Suppressor macrophage treated with lipopolysaccharide for 1 hour (primary cell): ENCODE measurements at places on chromosomes 16 and 17.

- no peak for DNase-seq
Observed at GRCh38 chr16:6897876-6898485, 434.7 kb upstream of the RBFOX1 start.

GRCh38 chr17:68390888-68391545 is 66.3 kb downstream of the WIPI1 start:
- no peak for DNase-seq

DNA sequence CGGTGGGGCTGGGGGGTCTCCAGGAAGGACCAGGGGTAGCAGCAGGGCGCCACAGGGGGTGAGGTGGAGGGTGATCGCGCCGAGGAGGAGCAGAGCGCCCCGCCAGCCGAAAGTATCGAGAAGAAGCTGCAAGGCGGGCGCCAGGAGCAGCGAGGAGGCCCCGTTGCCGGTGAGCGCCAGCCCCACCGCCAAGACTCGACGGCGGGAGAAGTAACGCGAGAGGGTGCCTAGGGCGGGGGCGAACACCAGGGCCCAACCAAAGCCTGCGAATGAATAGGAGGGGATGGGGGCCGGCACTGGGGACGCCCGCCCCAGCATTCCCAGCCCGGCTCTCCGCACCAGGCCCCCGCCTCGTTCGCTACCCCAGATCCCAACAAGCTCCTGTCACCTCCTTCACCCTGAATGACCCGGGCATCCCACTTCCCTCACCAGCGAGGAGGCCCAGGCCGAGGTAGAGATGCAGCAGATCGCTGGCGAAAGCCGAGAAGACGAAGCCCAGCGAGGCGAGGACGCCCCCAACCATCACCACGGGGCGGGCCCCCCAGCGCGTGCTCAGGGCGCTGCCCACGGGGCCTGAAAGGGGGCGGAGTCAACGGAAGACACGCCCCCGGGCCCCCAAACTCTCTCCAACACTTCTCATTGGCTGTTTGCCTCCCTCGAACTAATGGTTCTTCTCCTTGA is 1.3 kb downstream of the SLC16A11 start:
- DNase-seq: no peak

GRCh38 chr17:497241-498034 is 144.8 kb upstream of the RPH3AL start:
- no peak for DNase-seq

GRCh38 chr16:48013491-48013901 is 142.3 kb downstream of the ABCC12 start:
- DNase-seq: no peak

- DNase-seq: no peak
Observed at GRCh38 chr16:27405546-27406451, 3.8 kb downstream of the IL21R start.

DNA sequence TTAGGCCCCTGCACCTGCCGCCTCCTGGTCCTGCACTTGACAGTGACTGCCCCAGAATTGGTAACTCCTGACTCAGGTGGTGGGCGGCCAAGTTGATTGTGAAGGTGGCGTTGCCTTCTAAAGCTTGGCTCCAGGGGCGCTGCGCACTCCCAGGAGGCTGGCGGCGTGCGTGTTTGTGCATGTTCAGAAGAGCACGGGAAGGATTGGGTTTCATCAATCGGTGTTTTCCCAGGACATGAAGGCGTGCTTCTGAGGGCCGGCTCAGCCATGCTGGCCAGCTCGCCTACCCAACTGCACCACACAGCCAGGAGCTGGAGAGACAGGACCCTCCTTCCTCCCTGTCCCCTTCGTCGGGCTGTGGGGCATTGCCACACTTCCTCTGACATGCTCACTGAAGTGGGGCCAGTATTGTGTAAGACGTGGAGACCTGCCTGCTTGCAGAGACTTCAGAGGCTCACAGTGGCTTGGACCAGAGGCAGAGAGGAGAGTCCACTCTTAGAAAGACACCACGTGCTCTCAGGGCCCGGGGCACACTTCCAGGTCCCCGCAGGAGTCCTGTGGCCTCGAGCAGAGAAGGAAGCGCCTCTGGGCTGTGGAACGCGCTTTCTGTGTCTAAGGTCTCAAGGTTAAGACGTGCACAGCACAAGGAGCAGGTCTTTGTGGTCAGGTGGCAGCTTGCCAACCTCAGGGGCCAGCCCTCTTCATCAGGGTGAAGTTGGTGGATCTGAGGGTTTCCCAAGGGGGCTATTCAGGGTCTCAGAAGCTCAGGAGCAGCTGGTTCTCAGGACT is 2.8 kb downstream of the RAB40C start:
- peak; percentile 80 for DNase-seq

- DNase-seq: no peak
Observed at GRCh38 chr17:37361543-37361942, 14.2 kb upstream of the C17orf78 start.

- DNase-seq: no peak
Observed at GRCh38 chr16:19754644-19755036, 36.6 kb downstream of the IQCK start.

DNA sequence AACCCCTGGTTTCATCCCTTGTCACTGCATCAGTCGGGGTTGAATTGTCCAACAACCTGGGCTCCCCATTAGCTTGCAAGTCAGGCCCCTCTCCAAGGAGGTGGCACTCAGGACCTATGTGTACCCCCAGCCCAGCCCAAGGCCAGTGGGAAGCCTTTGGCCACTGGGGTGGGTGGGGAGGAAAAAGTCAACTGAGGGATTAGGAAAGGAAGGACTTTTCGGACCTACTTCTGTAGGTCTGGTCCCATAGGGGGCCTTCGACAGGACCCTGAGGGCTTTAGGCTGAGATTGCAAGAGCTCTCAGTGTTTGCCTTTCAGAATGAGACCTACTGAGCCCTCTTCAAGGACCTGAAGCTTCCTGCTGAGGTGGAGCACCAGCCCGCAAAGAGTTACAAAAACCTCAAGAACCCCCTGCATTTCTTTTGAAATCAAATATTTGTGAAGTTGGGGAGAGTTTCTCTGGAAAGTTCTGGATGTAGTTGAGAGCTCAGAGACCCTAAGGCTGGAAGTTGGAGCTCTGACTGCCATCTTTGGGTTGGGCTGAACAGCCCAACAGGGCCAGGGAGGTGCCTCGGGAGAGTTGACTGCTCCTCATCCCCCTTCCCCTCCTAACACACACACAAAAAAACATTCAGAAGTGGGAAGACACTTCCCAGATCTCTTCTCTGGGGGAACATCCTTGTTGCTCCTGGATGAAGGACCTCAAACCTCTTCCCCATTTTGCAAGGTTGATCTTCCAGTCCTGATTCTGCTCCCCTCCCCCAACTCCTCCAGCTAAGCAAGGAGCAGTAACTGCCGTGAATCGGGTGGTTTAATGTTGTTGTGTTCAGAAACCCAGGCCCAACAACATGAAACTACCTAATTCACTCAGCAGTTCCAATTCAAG is 5.8 kb upstream of the HOXB9 start:
- no peak for DNase-seq

GRCh38 chr17:29344201-29344856 is 45.8 kb upstream of the TAOK1 start:
- DNase-seq: no peak

DNA sequence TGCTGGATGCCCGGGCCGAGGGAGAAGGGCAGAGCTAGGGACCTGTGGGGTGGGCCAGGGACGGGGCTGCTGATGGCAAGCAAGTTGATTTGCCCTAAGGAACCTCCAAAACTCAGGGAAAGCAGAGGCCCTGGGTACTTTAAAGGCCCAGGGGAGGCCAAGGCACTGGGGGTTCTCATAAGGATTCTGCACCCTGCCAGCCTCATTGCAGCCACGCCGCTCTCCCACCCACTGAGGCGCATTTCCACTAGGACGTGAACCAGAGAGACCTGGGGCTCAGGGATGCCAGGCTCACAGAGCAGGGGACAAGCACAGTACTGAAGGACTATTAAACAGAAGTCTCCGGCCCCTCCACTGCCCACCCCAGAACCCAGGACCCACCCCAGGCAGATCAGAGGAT is 39.4 kb upstream of the RBFOX3 start:
- DNase-seq: no peak

DNA sequence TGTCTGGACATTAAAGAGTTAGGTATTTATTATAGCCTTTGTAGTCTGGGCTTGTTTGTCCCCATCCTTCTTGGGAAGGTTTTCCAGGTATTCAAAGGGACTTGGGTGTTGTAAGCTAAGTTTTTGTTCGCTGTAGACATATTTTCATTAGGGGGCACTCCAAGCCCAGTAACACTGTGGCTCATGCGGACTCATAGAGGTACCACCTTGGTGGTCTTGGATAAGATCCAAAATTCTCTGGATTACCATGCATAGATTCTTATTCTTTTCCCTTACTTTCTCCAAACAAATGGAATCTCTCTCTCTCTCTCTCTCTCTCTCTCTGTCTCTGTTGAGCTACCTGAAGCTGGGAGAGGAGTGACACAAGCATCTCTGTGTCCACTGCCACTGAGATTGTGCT is 48.9 kb downstream of the ERCC4 start:
- no peak for DNase-seq
